T-helper 1 cell (primary cell): ENCODE measurements at places on chromosomes 4 and X.

DNA sequence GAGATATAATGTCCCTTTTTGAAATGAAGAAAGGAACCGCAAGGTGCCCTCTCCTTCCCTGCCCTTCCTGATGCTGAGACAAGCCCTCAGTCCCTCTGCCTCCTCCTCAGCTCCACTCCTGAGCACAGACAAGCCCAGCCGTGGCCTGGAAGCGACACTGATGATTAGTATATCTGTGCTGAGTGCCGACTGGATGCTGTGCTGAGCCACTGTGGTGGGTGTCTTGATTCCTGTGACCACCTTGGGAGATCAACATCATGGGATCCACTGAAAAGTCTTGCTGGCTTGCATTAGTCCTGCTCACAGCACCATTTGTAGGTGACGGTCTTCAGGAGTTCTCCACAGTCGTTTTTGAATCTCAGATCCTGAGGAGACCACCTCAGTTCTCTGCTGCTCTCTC lies 59.5 kb upstream of the HGFAC start:
- DNase-seq = no peak

DNA sequence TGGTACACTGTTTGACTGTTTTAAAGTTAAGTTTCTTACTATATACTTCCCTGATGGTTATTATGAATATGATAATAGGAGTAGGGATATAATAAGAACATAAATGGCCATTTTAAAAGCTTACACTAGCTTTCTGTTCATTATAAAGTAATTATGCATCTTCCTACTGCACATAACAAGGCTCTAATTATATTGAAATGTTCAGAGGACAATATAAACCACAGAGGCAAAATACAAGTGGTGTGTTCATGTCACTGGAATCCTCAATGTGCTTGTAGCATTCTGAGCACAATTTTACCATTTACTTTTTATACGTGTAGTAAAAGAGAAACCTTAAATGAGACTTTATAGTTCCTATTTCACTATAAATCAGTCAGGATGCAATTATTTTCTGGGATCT lies 268.3 kb downstream of the TMA16 start:
- no peak for DNase-seq

GRCh38 chrX:24692305-24692704 lies 1.4 kb upstream of the POLA1 start:
- no peak for DNase-seq

GRCh38 chr4:176656108-176656507 lies 136.6 kb downstream of the VEGFC start:
- no peak for DNase-seq

DNA sequence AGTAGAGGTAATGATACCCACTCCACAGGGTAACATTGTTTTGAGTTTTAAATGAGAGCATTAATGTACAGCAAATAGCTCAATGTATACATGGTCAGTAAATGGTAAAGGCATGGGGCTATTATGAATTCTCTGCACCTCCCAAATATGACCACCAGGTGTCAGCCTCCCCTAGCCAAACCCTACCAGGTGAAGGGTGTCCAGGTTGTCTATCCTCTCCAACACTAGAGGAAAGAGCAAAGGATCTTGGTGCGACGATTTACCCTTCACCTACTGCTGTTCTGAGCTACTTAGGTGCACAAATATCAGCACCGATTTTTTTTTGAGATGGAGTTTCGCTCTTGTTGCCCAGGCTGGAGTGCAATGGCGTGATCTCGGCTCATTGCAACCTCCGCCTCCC lies 26.5 kb upstream of the XIAP start:
- peak; percentile 47 for DNase-seq

DNA sequence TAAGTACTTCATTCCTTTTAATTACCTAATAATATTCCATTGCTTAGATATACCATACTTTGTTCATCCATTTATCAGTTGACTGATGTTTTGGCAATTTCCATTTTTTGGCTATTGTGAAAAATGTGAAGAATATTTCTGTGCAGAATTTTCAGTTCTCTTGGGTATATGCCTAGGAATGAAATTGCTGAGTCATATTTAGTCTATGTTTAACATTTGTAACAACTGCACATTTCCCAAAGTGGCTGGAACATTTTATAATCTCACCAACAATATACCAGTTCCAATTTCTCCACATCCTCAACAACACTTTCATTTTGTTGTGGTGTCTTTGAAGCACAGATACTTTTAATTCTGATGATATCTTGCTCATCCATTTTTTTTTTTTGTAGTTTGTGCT lies 215.5 kb downstream of the PDGFC start:
- no peak for DNase-seq

DNA sequence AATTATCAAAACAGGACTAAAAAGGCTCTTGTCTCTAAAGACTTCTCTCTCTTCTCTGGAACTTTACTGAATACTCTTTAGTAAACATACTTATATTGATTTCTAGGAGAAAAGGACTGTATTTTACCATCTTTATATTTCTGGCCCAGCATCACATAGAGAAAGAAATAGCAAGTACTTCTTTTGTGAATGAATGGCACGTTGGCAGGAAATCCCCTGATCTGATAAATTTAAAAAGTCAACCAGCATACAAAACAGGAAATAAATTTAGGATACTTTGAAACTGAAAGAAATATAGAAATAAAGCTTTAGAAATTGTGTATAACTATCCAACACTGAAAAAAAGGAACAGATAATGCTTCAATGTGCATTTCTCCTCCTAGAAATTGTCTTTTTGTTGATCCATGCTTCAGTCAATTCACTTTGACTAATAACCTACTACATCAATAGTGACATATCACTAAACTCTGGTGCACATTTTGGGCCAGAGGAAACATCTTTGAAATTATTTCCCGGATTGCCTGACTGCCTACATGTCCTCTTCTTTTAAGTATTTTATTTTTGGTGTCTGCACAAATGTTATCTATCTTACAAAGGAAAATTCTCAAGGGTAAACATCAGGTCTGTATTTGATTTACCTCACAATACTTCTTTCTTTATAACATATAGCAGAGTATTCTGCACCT lies 183.5 kb upstream of the FSTL5 start:
- no peak for DNase-seq

GRCh38 chr4:112403101-112403945 lies 106.2 kb downstream of the ALPK1 start:
- no peak for DNase-seq

DNA sequence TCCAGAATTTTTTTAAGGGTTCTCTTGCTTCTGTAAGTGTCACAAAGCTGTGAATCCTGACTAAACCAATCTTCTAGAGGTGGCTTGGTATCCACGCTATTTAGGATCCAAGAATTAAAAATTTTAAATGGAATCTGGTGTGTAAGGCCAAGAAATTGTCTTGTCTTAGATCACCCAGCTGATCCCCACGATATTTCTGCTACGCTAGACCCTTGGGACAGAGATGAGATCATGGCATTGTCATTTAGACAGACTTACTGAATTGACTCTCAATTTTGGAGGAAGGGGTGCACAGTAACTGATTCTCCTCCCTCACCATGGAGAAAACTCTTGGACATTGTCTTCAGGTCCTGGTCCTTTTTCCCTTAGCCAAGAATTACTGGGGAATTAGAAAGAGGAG lies 5.7 kb downstream of the GPRIN3 start:
- no peak for DNase-seq

- no peak for DNase-seq
Observed at GRCh38 chr4:114284629-114285028, 305.2 kb upstream of the ARSJ start.

DNA sequence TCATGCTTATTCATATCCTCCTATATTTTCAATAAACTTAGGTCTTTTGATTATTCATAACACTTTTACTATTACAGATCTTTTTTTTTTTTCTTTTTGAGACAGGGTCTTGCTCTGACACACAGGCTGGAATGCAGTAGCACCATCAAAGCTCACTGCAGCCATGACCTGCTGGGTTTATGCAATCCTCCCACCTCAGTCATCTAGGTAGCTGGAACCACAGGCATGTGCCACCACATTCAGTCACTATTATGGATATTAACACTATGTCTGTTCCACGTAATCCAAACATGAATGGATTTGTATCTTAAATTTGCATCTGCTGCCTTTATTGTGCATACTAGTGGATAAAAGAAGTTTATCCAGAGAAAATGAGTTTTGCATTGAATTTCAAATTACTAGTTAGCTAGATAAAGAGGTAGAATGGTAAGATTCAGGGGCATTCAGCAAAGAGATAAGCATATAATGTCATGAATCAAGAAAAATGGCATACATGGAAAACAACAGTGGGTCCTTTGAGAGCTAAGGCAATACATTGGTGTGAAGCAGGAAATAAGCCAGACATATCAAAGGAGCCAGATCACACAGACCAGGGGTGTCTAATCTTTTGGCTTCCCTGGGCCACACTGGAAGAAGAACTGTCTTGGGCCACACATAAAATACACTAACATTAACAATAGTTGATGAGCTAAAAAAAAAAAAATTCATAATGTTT lies 13.9 kb downstream of the ANAPC10 start:
- DNase-seq = no peak

DNA sequence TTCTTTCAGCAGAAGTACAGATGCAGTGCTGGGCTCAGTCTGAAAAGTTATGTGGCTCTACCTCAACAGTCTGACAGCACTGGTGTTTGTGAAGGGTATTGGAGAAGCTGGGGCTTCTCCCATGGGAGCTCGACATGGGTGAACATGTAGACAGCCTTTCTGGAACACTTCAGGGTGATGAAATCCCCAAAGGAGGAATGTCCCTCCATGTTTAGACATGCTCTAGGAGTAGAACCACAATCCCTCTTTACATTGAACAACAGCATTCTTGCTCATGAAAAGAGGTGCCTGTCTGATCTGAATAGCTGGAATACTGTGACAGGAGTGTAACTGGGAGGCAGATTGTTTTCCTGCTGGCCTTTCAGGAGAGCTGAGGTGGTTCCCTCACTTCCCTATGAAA lies 53.8 kb upstream of the NAP1L2 start:
- no peak for DNase-seq

- no peak for DNase-seq
Observed at GRCh38 chr4:19756661-19757060, 495.0 kb upstream of the SLIT2 start.

DNA sequence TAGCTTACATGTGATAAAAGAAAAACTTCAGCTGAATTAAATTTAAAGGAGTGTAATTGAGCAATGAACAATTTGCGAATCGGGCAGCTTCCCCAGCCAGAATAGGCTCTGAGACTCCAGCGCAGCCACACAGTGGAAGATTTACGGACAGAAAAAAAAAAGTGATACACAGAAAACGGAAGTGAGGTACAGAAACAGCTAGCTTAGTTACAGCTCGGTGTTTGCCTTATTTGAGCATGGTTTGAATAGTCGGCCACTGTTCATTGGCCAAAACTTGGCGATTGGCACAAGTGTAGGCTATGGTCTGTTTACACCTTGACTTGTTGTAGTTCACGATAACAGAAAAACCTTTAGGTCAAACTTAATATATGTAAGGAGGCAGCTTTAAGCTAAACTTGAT lies 16.7 kb upstream of the SUPT20HL1 start:
- DNase-seq = no peak

GRCh38 chrX:122582280-122582974 lies 601.7 kb upstream of the GRIA3 start:
- no peak for DNase-seq

DNA sequence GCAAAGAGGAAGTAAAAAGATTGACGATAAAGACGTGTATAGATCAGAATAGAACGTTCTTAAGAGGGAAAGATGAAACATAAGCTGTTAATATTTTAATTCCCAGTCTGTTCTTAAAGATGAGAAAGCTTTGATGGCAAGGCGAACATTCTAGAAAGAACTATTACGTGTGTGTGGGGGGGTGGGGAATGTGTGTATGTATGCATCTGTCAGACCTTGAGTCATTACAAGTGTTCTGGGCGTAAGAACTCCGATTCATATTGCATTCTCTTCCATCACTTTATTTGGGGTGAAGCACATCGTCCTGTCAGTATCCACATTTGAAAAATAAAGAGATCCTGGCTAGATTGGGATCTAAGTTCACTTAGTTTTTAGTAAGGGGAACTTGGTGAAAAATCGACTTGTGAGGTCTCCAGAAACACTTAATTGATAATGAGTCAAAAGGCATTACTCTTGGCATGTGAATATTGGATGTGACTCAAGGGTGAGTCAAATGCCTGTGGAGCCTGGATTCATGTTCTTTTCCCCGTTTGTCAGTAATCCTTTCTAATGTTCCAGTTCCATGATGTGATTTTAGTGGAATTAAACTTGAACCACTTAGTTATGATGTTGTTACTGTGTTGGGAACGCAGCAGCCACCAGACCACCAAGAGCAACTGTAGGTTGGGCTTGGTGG lies 3.1 kb downstream of the SMS start:
- DNase-seq = no peak
